ENCODE measurements at places on chromosomes 3 and 15. TPM values are rescaled to one million over a fixed set of nuclear protein-coding genes. Genes with fewer than 3 reads are reported as not detected.

The CLDN18 gene
- 2.0 TPM for total RNA-seq

DNA sequence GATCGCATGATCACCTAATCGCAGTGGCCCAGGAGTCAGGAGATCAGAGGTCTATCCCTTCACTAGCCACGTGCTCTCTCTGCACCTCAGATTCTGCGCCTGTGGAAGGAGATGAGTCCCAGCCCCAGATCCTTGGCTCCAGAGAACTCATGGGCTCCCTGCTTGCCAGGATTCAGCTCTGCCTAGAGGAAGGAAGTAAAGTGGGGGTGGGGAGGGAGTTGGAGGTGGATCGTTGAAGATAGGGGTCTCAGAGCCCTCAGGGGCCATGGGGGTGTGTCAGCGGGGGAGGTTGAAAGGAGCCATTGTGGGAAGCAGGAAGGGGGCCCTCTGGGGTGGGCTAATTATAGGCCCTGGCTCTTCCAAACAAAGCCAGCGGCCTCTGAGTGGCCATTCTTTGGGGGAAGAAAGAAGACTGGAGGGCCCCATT lies 11.3 kb upstream of the STRA6 start:
- peaks cover 13% of the 10 kb centered on the region for H3K4me1 ChIP-seq
- no peaks in the 10 kb centered on the region for H3K36me3 ChIP-seq
- no peaks in the 10 kb centered on the region for H3K27me3 ChIP-seq
- DNase-seq: no peak

DNA sequence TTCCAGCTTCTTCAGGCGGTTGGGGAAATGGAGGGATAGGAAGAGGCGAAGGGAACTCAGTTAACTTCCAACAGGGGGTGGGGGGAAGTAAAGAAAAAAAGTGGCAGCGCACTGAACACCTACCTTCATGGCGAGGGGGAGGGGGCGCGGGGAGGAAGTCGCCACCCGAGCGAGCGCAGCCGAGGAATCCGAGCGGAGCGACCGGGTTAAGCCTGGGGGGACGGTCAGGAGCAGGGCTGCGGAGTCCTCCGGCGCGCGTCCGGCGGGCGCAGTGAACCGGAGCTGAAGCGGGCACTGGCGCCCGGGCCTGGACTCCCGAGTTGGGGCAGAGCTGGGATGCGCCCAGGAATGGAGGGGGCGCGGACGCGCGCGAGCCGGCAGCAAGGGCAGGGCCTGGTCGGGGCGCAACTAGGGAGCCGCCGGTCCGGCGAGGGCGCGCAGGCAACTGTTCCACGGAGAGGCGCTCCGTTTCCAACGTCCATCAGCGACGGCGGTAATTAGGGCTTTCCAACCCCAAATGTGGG lies at the start of gene WNT5A:
Gene WNT5A (minus strand): TSS at position 450 of the 524 bp plus-strand sequence. CDS start 321 bp downstream, at position 129.
- DNase-seq: peak; percentile 59
- H3K27ac ChIP-seq: peak within 1 kb of the TSS; percentile 81
- H3K36me3 ChIP-seq: no peaks in the 10 kb centered on the region
- peak within 1 kb of the TSS; percentile 71 for H3K4me3 ChIP-seq

GRCh38 chr15:69031013-69032001 lies 16.8 kb downstream of the NOX5 start:
- DNase-seq: peak; percentile 48
- peaks cover 9% of the 10 kb centered on the region for H3K27me3 ChIP-seq
- no peak overlapping the region for H3K27ac ChIP-seq
- H3K4me3 ChIP-seq: no peak overlapping the region
- H3K36me3 ChIP-seq: no peaks in the 10 kb centered on the region

The MED12L gene
- 0.33 TPM for total RNA-seq

The CYP11A1 gene
- 0.99 TPM for total RNA-seq

The BCHE gene
- 4.0 TPM for total RNA-seq

- H3K4me1 ChIP-seq: peaks cover 18% of the 10 kb centered on the region
- no peak overlapping the region for H3K27ac ChIP-seq
- DNase-seq: no peak
- no peaks in the 10 kb centered on the region for H3K36me3 ChIP-seq
Measured at GRCh38 chr3:14405360-14406238, 3.2 kb downstream of the SLC6A6 start.

GRCh38 chr15:70264738-70265465 lies 167.2 kb upstream of the TLE3 start:
- H3K4me3 ChIP-seq: no peak overlapping the region
- no peaks in the 10 kb centered on the region for H3K4me1 ChIP-seq
- no peak for DNase-seq

DNA sequence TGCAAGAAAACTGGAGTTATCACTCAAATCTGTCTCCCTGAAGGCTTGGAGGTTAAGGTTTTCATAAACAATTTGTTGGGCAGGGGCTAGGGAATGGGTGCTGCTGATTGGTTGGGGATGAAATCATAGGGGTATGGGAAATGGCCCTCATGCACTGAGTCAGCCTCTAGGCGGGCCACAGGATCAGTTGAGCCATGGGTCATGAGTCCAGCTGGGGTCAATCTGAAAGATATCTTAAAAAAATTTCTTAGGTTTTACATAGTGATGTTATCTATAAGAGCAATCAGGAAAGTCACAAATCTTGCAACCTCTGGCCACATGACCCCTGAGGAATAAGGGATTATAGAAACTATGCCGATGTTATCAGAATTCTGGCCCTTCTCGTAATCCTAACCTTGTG lies 491.7 kb downstream of the ZIC1 start:
- H3K4me1 ChIP-seq: no peaks in the 10 kb centered on the region
- H3K27me3 ChIP-seq: no peaks in the 10 kb centered on the region
- H3K36me3 ChIP-seq: no peaks in the 10 kb centered on the region

GRCh38 chr3:30988769-30989168 lies 94.3 kb upstream of the GADL1 start:
- H3K27ac ChIP-seq: no peak overlapping the region
- no peak for DNase-seq

The ENTPD3 gene
- 17.1 TPM for total RNA-seq

- no peaks in the 10 kb centered on the region for H3K36me3 ChIP-seq
- H3K27me3 ChIP-seq: no peaks in the 10 kb centered on the region
- H3K27ac ChIP-seq: no peak overlapping the region
- no peak overlapping the region for H3K4me3 ChIP-seq
Measured at GRCh38 chr3:105729667-105730066, 139.1 kb downstream of the CBLB start.

The CHST13 gene
- 2.3 TPM for total RNA-seq

The ANAPC13 gene
- 36.3 TPM for total RNA-seq

- peaks cover 12% of the 10 kb centered on the region for H3K4me1 ChIP-seq
- no peak overlapping the region for H3K27ac ChIP-seq
- no peak overlapping the region for H3K4me3 ChIP-seq
- H3K36me3 ChIP-seq: no peaks in the 10 kb centered on the region
- no peak for DNase-seq
- H3K27me3 ChIP-seq: no peaks in the 10 kb centered on the region
Measured at GRCh38 chr3:52848617-52849016, 13.8 kb upstream of the MUSTN1 start.

The COMMD4 gene
- total RNA-seq: 35.3 TPM

GRCh38 chr15:33344111-33344510 lies 33.3 kb downstream of the RYR3 start:
- no peaks in the 10 kb centered on the region for H3K27me3 ChIP-seq
- H3K4me3 ChIP-seq: no peak overlapping the region
- H3K27ac ChIP-seq: no peak overlapping the region

The SECISBP2L gene
- total RNA-seq: 23.9 TPM

The UQCC5 gene
- 0.78 TPM for total RNA-seq

The LMCD1 gene
- total RNA-seq: 10.9 TPM

- H3K27me3 ChIP-seq: no peaks in the 10 kb centered on the region
- no peak overlapping the region for H3K4me3 ChIP-seq
- no peaks in the 10 kb centered on the region for H3K36me3 ChIP-seq
- no peak overlapping the region for H3K27ac ChIP-seq
- no peak for DNase-seq
Measured at GRCh38 chr3:43010638-43011037, 31.5 kb downstream of the GASK1A start.

DNA sequence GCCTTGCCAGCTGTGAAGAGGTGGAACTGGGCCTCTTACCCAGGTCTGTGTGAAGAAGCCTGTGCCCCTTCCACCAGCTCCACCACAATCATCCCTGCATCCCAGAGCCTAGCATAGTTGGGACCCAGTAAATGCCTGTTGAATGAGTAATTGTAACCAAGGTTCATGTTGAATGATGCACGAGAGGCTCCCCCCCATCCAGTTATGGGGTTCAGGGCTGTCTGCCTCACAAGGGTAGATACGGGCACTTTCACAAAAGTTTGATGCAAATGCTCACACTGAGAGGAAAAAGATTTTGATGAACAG lies 29.5 kb upstream of the TSEN2 start:
- no peak overlapping the region for H3K27ac ChIP-seq
- no peaks in the 10 kb centered on the region for H3K4me1 ChIP-seq
- no peaks in the 10 kb centered on the region for H3K36me3 ChIP-seq
- no peak for DNase-seq
- H3K4me3 ChIP-seq: no peak overlapping the region

The P2RY12 gene
- total RNA-seq: 0.78 TPM

GRCh38 chr15:36841193-36841592 lies 259.2 kb downstream of the MEIS2 start:
- H3K36me3 ChIP-seq: no peaks in the 10 kb centered on the region
- no peak overlapping the region for H3K4me3 ChIP-seq
- no peaks in the 10 kb centered on the region for H3K4me1 ChIP-seq
- DNase-seq: no peak
- no peak overlapping the region for H3K27ac ChIP-seq

- H3K27me3 ChIP-seq: no peaks in the 10 kb centered on the region
- DNase-seq: no peak
- H3K4me3 ChIP-seq: no peak overlapping the region
- no peak overlapping the region for H3K27ac ChIP-seq
Measured at GRCh38 chr15:75063889-75064288, 40.5 kb downstream of the PPCDC start.

DNA sequence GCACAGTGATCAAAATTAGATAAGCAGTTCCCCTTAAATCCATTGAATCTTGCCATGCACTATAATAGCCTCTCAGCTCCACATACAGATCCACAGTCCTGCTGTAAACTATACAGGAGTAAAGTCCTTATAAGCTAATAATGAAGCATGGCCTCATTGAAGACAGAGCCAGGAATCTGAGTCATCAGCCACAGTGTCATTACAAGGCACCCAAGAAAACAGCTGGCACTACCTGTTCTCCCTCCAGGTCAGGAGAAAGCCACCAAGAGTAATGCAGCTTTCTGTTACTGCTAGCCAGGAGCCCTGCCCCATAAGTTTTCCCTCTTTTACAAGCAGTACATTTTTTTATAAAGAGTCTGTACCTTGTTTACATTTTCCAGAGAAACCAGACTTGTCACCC lies 27.3 kb downstream of the WDR49 start:
- H3K27ac ChIP-seq: no peak overlapping the region
- H3K4me3 ChIP-seq: no peak overlapping the region
- DNase-seq: peak; percentile 53
- H3K27me3 ChIP-seq: no peaks in the 10 kb centered on the region
- H3K4me1 ChIP-seq: no peaks in the 10 kb centered on the region
- H3K36me3 ChIP-seq: no peaks in the 10 kb centered on the region

The ECE2 gene
- total RNA-seq: 18.8 TPM

DNA sequence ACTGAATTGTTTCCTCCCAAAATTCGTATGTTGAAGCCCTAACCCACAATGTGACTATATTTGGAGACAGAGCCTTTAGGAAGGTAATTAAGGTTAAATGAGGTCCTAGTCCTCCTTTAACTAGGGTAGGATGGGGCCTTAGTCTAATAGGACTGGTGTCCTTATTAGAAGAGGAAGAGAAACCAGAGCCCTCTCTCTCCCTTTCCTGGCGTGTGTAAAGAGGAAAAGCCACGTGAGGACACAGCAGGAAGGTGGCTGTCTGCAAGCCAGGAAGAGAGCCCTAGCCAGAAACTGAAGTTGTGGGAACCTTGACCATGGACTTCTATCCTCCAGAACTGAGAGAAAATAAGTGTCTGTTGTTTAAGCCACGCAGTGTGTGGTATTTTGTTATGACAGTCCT lies 94.3 kb downstream of the OXNAD1 start:
- no peaks in the 10 kb centered on the region for H3K36me3 ChIP-seq
- no peak overlapping the region for H3K4me3 ChIP-seq
- H3K27me3 ChIP-seq: no peaks in the 10 kb centered on the region
- H3K4me1 ChIP-seq: no peaks in the 10 kb centered on the region
- DNase-seq: no peak

DNA sequence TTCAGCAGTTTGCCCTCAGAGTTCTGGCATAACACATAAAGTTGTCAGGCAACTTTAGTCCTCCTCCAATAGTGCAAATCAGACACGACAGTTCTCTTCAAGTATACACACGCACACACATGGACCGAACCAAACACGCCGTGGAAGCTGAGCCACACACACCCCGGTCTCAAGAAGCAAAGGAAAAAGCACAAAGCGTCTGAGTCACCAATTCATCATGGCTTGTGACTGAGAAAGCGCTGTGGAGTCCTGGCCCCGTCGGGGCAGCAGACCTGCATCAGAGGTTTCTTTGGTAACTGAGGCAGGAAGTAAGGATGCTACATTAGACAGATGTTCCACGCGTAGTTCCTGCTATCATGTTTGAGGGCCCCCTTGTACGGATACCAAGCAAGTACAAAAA lies 85.7 kb downstream of the VGLL4 start:
- DNase-seq: peak; percentile 4
- H3K4me3 ChIP-seq: no peak overlapping the region
- no peak overlapping the region for H3K27ac ChIP-seq
- H3K36me3 ChIP-seq: peaks cover 2% of the 10 kb centered on the region
- H3K4me1 ChIP-seq: peaks cover 19% of the 10 kb centered on the region
- H3K27me3 ChIP-seq: no peaks in the 10 kb centered on the region

DNA sequence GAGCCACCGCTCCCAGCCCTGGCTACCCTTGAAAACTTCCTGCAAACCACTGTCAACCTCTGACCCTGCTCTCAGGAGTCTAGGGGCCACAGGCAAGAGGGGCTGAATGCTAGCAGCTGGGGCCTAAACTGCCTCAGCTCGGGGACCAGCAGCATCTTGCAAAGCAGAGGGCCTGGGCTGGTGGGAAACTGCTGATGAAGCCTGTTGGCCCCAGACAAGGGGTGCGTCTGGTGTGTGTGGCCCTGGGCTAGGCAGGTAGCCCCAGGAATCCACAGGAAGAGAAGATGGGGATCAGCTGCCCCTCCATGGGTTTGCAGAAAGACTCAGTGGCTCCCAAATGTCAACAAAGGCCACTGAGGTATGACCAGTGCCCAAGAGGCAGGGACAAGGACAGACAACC lies 8.2 kb upstream of the POLG start:
- H3K4me3 ChIP-seq: no peak overlapping the region
- DNase-seq: no peak
- peaks cover 5% of the 10 kb centered on the region for H3K4me1 ChIP-seq
- no peak overlapping the region for H3K27ac ChIP-seq
- no peaks in the 10 kb centered on the region for H3K36me3 ChIP-seq
- no peaks in the 10 kb centered on the region for H3K27me3 ChIP-seq

The FBXL22 gene
- total RNA-seq: not detected

- no peaks in the 10 kb centered on the region for H3K27me3 ChIP-seq
- H3K4me1 ChIP-seq: peaks cover 13% of the 10 kb centered on the region
- H3K4me3 ChIP-seq: no peak overlapping the region
- no peak for DNase-seq
- no peaks in the 10 kb centered on the region for H3K36me3 ChIP-seq
- no peak overlapping the region for H3K27ac ChIP-seq
Measured at GRCh38 chr3:50122071-50122470, 33.1 kb upstream of the SEMA3F start.

The APOD gene
- total RNA-seq: 343 TPM
